Amniotic epithelial cell (primary cell): ENCODE measurements at places on chromosomes 1 and 21.

DNA sequence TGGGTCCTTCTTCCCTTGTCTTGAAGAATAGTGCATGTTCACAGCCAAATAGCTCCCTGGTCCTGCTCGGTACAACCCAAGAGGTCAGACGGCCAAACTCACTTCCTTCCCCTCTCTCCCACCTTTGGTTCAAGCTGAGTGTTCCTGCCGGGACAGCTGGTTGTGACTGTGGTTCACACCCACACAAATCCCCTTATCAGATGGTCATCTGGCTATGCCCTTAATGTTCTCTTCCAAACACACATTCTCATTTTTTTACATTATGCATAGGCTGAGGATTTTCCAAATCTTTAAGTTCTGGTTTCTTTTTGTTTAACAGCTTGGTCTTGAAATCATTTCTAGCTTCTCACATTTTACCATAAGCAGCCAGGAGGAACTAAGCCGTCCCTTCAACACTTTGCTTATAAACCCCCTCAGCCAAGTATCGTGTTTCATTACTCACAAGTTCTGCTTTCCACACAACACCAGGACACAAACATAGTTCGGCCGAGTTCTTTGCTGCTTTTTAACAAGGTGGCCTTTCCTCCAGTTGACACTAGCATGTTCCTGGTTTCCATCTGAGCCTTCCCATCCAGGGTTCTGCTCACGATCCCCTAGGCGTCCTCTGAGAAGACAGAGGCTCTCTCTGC, 19.7 kb upstream of the TSPEAR start:
- DNase-seq = no peak

DNA sequence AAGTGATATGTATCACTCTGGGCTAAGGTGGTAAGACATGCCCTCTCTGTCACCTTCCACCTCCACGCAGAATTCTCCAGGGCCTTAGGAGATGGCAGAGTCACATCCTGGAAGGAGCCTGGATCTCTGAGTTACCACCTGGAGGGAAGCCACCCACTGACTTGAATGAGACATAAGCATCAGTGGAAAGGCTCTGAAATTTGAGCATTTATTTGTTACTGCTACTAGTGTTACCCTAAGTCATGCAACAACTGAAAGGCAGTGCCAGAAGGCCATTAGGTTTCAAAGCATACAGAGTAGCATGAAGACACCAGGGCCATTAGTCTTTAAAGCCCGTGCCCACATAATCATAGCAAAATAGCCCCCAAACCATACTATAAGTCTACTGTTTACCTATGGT, 230.3 kb upstream of the IRF2BP2 start:
- DNase-seq = no peak

GRCh38 chr1:16167331-16168143, 11.7 kb upstream of the EPHA2 start:
- no peak for DNase-seq

DNA sequence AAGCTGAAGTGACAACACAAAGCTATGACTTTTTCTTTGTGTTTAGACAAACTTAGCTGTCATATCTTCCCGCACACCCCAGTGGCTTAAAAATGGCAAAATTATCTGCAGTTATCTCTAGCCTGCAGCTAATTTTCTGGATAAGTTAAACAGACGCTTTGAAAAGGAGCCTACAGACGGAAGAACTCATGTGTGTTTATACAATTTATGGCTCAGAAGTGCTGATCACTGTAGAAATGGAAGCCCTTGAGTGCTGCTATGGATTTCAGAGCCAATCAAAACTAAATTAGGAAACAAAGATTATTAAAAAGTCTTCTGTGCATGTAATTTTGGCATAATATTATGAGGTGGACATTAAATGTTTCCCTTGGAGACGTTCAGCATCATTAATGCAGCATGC, 11.6 kb downstream of the NTNG1 start:
- no peak for DNase-seq

- no peak for DNase-seq
These were observed 29.0 kb downstream of the PTPRC start for GRCh38 chr1:198667807-198668206.

DNA sequence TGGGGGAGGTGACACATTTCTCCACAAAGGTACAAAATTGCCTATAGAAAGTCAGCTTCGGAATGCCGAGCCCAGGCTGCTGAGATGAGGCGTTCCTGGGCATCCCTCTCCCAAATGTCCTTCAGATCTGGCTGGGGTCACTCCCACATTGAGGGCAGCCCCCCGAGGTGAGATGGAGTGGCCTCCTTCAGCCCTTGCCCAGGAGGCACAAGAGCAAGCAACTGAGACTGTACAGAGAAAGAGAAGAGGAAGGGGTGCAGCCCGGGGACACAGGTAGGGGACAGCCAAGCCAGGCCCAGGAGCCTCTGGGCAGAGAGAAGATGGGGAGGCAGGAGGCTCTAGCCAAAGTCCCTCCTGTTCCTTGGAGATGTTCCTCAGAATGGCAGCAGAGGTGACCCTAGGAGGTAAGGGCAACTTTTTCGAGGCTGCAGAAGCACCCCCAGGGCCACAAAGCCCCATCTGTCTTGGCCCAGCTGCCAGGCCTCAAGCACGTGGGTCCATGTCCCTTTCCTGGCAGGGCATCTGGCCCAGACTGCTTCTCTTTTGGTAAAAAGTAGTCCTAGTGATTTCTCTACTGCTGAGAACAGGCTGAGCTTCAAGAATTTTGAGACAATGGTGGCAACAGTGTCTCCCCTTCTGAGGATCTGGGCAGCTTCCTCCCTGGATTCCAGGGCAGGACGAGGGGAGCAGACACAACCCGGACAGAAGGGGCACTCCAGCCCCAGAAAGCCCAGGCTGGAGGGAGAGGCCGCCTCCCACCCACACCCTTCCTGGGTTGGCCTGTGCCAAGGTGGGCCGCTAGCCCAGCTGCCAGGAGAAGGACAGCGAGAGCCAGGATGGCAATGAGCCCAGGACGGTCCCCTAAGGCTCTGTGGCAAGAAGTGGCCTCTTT, 68.0 kb downstream of the LRRN2 start:
- no peak for DNase-seq

- DNase-seq = peak; percentile 99
These were observed 5.2 kb downstream of the H6PD start for GRCh38 chr1:9239622-9240401.

- no peak for DNase-seq
These were observed 130.8 kb upstream of the EDN2 start for GRCh38 chr1:41615316-41615715.

DNA sequence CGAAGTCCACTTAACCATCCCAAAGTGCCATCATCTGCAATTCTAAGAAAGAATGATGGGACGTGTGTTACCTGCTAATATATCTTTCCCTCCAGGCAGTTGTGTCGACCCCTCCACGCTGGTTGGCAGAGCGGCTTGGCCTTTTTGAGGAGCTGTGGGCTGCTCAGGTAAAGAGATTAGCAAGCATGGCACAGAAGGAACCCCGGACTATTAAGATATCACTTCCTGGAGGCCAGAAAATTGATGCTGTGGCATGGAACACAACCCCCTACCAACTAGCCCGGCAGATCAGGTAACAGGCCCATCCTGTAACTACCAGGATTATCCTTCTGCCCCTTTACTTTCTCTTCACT, 520 bp downstream of the TARS2 start:
- no peak for DNase-seq

GRCh38 chr1:1758692-1759455, 19.4 kb downstream of the NADK start:
- no peak for DNase-seq

GRCh38 chr1:162218975-162219374, 149.5 kb downstream of the NOS1AP start:
- no peak for DNase-seq

- no peak for DNase-seq
These were observed 6.9 kb downstream of the TMEM125 start for GRCh38 chr1:43276673-43277072.

DNA sequence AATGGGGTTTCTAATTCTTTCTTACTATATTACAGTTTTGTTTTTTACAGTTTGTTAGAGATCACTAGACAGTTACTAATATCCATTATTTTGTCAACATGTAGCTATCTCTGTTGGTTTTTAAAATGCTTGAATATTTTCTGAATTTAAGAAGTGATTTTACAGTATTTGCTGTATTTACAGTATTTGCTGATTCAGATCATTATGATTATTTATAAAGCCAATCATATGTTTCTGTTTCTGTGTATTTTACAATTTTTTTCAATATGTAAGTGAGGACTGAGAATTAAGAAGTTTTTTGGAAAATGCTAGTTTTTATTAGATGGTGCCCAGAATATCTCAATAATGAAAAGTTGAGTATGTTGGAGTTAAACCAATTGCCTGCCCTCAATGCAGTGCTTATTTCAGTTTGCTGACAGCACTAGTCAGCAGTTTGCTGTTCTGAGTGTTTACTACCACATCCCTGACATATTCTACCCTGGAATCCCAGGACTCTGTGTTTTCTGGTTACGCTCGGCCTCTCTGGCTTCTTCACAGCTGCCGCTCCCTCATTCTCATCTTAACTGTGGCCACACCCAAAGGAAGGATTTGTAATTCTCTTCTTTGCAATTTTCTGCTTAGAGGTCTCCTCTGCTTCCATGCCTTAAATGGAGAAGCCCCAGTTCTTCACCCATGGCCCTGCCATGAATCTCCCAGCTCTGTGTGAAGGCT, 68.0 kb upstream of the BACH1 start:
- DNase-seq = peak; percentile 71

GRCh38 chr1:173867141-173867752, 542 bp downstream of the GAS5 start:
- DNase-seq = peak; percentile 28

GRCh38 chr1:189654906-189655305, 822.8 kb downstream of the BRINP3 start:
- DNase-seq = peak; percentile 73

DNA sequence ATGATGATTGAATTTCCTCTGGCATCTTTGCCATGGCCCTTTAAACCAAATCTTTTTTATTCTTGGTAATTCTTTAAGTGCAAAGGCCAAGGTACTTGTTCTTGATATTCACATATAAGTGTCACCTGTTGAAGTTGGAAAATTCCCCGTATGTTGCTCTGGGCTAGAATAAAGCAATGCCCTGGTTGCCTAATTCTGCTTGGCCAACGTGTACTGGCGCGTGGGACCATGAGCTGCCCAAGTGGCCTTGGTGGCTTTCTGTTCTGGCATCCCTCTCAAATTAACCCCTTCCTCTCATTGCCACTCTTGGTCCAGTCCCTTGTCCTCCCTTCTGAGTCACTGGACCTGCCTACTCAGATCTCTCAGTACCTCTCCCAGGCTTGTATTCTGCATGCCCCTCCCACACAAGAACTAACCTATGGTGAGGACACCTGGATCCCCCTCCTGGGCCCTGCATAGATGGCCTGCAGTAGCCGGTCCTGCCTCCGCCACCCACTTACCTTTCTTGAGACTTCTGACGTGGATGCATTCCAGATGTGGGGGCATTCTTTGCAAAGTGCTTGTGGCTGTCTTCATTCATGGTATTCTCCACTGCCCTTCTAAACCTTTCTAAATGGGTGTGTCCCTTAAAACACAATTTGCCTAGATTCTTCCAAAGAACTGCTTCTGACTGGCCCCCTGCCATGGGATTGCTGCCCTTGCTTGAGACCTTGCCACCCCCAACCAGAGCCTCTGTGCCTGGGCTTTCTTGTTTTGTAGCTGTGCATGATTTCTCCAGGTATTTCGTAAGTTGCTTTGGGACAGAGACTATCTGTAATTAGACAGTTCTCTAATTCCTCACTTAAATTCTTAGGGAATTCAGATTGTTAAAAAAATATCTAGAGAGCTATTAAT, 152.4 kb downstream of the GALNT2 start:
- DNase-seq = no peak

DNA sequence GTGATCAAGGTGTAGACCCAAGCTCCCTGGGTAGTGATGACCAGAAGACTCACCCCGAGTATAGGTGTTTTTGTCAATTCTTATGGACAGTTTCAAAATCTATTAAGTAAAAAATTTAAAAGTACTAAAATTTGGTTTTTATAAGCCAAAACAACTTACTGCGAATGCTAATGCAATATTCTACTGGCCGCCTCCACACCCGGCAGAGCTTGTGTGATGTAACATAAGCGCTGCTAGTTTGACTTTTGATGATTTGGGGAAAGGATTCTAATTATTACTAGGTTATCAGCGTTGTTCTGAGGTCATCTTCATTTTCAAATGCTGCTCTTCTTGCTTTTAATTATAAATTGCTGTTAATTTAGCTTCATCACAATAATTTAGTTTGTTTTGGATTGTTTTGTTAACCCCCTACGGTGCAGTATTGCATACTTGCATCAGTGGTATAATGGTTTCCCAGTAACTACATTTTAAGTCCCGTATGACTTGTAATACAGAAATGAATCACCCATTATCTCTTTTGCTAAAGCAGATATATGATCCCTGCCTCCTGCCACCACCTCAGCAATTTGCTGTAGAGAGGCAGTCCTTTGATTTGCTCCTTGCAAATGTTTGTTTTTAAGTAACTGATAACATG, 178.0 kb downstream of the SDCCAG8 start:
- DNase-seq = peak; percentile 56

DNA sequence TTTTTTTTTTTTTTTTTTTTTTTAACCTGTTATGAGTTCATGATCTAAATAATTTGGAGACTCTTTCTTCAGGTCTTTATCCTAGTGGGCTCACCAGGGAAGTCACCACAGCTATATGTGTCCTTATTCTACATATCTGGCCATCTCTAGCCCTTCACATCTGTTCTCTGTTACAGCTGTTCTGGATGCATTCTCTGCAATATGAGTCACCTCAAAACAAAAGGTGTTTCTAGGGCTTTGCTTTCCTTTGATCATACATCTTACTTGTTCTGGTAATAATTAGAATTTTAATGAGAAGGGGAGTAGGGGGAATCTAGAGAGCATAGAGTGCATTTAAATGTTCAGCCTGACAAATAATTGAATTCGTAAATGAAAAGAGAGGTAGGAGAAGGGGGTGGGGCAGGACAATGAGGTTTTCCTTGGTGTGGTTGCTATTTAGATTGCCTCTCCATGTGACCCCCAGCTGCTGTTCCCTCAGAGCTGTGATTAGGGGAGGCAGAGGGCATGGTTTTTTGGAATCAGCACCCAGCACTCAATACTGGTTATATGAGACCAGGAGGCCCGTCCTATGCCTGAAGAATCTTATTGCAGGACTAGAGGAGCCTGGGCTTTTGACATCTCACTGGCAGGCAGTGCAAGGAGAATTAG, 8.0 kb downstream of the SYT6 start:
- no peak for DNase-seq

DNA sequence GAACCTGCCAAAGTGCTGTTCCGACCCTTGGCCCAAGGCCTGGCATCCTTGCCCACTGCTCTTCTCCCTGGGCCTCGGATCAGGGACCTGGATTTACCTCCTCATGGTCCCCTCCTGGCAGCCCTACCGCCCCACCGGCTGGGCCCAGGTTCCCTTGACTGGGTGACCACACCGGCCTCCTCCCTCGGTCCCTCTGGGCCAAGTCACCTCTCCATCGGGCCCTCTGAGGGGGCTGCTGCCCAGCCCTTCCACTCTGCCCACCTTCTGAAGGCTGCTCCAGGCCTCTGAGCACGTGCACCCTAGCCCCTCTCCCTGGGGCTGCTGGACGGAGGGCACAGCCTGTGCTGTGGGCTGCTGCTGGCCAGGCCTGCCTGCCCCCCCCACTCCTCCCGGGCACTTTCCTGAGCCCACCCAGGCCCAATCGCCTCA, 9.3 kb upstream of the MMEL1 start:
- no peak for DNase-seq
